Activated CD4-positive, alpha-beta T cell treated with anti-CD3 and anti-CD28 coated beads for 48 hours (primary cell): ENCODE measurements at places on chromosomes 16 and 17.

GRCh38 chr16:23587726-23588125, 8.4 kb downstream of the NDUFAB1 start:
- DNase-seq = no peak

DNA sequence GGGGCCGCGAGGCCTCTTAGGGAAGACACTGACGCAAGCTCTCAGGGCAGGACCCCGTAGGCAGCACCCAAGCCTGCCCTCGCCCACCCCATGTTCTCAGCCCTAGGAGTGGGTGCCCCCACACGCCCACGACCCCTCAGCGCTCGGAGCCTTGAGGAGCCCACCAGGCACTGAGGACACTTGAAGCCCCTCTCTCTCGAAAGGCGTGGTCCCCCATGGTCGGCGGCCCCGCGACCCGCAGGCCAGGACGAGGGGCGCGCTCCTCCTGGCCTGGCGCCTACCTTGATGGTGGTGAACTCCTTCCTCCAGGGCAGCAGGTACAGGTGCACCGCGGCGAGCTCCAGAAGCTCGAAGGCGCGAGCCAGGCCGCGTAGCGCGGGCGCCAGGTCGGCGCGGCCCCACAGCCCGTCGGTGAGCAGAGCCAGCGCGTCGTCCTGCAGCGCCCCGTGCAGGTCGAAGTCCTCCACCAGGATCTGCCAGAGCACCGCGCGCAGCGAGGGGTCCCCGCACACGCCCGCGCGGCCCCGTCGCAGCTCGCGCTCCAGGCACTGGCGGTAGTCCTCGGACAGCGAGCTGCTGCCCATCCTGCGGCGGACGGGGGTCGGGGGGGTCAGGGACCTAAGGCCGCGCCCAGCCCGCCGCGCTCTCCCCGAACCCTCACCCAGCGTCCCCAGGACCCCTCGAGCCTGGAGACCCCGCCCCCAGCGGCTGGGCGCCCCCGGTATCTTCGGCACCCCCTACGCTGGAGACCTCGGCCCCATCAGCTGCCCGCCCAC, 668 bp downstream of the SPATA2L start:
- peak; percentile 72 for DNase-seq

DNA sequence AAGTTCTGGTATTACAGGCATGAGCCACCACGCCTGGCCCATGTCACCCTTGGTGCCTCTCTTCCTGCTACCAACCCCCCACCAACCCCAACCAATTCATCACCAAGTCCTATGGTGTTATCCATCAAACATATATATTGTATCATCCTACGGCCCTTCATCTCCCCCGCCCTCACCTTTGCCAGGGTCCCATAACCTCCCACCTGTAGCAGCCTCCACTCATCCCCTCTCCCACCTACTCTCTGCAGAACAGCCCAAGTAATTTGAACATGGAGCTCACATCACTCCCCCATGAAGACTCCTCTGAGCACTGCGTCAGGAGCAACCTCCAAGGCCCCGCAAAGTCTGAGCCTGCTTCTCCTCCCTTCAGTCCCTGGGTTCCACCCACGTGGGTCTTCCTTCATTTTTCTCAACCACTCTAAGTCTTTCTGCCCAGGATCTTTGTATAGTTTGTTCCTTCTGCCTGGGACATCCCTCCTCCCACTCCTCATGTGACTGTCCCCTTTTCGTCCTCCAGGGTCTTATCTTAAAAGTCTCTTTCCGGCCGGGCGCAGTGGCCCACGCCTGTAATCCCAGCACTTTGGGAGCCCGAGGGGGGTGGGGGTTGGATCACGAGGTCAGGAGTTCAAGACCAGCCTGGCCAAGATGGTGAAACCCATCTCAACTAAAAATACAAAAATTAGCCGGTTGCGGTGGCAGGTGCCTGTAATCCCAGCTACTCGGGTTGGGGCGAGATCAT, 7.0 kb upstream of the HID1 start:
- no peak for DNase-seq

- no peak for DNase-seq
Observed at GRCh38 chr17:3213587-3213986, 6.1 kb downstream of the OR1A1 start.

DNA sequence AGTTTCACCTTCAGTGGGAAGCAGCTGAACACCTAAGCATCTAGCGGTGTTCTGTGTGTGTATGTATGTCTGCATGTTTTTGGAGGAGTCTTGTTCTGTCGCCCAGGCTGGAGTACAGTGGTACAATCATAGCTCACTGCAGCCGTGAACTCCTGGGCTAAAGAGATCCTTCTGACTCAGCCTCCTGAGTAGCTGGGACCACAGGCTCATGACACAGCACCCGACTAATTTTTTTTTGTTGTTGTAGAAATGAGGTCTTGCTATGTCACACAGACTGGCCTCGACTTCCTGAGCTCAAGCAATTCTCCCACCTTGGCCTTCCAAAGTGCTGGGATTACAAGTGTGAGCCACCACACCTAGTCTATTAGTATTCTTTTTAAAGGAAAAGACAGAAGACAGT, 30.2 kb upstream of the FAAP100 start:
- no peak for DNase-seq

DNA sequence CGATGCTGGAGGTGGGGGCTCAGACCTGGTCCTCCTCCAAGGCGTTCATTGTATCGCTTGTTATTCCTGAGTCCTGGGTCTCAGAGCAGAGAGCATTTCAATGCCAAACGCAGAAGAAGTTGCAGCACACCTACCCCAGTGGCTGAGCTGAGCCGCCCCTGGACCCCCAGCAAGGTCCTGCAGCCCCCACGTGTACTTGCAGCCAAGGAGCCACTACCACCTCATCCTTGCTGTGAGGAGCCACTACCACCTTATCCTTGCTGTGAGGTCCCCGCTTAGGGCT, 13.5 kb downstream of the PLLP start:
- DNase-seq = no peak

DNA sequence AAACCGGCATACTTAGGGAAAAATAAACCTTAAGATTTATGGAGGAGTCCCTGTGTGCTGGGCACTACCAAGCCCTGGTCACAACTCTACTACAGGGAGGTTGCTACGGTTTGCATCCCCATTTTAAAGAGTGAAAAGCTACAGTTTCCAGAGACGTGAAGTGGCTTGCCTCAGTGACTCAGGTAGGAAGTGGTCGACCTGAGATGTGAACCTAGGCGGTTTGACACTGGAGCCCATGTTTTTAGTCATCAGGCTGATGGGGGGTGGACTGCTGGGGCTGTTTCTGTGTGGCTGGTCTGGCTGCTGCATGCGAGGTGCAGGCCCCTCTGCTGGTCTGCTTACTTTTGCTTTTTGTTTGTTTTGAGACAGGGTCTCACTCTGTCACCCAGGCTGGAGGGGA, 6.6 kb downstream of the COX6A2 start:
- DNase-seq = peak; percentile 77
